Glutamatergic neuron (in vitro differentiated cells): ENCODE measurements at places on chromosomes 6 and 20. TPM values are rescaled to one million over a fixed set of nuclear protein-coding genes. Genes with fewer than 3 reads are reported as not detected.

DNA sequence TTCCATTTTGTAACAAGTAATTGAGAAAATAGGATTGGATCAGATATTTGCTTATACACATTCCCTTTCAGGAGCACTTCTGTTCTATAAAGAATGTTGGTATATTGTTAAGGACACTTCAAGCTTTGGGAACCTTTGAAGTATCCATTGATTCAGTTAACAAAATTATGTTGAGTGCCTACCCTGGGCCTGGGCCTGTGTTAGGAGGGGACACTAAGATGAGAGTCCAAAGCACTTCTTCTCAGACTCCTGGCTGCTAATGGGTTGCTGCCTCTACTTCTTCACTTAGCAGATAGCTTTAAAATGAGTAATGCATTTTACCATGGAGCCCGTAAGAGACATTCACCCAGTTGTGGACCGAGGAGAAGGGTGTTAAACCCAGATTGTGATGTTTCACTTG, 40.3 kb downstream of the PTPN1 start:
- no peak for DNase-seq

GRCh38 chr6:127300411-127300810, 33.7 kb downstream of the RNF146 start:
- DNase-seq: peak; percentile 26

DNA sequence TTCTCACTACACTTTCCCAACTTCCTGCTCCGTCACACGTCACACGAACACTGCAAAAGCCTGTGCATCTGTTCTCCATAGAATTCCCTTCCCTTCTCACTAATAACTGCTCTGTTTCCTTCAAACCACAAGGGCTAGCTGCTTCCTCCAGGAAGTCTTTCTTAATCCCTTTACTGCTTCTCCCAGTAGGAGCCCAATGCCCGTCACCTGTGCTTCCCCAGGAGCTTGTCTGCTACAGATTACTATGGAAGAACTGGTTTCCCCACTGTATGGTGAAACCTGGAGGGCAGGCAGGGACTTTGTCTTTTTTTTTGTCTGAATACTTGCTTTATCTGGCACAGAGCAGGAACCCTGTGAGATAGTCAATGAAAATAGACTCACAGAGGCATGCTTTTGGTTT, 444.7 kb upstream of the MAP3K7 start:
- DNase-seq: no peak

GRCh38 chr6:112286010-112286409, 31.6 kb upstream of the LAMA4 start:
- DNase-seq: no peak

- DNase-seq: no peak
These were observed 598 bp downstream of the FABP7 start for GRCh38 chr6:122780114-122780513.

GRCh38 chr6:35368038-35368887, 25.9 kb downstream of the PPARD start:
- no peak for DNase-seq

DNA sequence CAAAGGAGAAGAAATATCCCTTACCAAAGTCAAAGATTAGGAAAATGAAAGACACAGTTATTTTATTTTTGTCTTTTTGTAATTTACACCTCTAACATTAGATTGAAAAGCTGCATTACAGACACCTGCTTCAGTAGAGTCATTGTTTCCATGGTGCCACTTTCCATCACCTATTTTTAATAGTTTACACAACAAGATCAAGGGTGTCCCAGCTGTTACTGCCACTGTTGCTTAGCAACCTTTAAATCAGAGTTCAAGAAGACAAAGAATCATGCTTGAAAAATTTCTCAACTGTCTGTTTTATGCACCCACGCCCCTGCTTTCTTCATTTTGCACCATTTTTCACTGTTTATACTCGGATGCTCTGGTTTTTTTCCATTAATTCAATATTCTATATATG, 668.2 kb upstream of the GJE1 start:
- DNase-seq: no peak

DNA sequence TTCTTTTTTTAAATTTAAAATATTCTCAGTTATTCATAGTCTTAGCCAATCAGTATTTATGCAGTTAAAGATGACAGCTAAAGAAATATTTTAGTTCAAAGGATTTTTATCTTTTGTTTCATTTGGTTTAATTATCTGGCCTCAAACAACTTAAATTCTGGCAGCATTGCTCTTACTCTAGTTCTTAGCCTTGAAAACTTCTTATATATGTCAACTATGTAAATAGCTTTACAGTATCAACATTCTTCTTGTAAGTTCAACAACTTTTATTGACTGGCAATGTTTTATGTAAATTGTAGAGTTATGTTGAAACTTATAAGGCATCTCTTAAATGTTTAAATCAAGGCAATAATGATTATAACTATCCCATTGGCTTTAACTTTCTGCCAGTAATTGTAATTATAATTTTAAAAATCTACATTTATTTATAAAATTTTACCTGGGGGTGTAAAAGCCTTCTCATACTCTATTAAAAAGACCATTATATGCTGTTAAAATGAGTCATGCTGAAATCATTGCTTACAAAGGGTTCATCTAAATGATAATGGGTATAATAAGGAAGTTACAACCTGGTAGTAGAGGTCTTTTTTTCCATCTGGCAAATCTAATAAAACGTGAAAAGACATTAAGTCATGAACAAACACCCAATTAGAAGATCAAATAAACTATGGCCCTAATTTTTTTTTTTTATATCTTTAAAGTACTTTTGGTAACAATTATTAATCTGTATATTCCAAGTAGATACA, 45.8 kb upstream of the FAM184A start:
- no peak for DNase-seq

GRCh38 chr20:36175475-36175995, 21.0 kb downstream of the EPB41L1 start:
- DNase-seq: no peak

- DNase-seq: no peak
These were observed 78.6 kb downstream of the TNFRSF21 start for GRCh38 chr6:47231151-47231550.

The LCA5 gene
- total RNA-seq: 5.3 TPM

The KIAA0408 gene
- 110 TPM for total RNA-seq

The SLC23A2 gene
- total RNA-seq: 20.4 TPM

The HMGCLL1 gene
- total RNA-seq: 6.3 TPM

The TGM2 gene
- not detected for total RNA-seq

The SCRT2 gene
- 28.0 TPM for total RNA-seq
